Activated CD8-positive, alpha-beta memory T cell treated with anti-CD3 and anti-CD28 coated beads for 1 hour (primary cell): ENCODE measurements at places on chromosomes 2 and 18.

- DNase-seq = no peak
These were observed 27.4 kb upstream of the WIPF1 start for GRCh38 chr2:174624895-174625430.

DNA sequence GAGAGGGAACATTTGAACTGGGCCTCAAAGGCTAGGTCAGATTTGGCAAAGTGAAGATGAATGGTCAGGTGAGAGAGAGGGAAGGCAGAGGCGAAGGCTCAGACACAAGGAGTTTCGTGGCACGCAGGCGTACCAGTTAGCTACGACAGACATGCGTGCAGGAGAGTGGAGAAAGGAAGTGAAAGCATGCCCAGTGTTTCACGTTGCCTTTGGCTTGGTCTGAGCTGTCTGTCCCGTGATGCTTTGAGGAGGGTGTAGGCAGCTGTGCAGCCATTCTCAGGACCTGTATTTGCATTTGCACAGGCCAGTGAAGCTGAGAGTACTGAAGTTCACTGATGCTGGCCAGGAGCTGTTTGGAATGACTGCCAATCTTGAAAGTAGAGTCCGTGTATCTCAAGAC lies 69.5 kb downstream of the HNRNPLL start:
- DNase-seq = no peak

DNA sequence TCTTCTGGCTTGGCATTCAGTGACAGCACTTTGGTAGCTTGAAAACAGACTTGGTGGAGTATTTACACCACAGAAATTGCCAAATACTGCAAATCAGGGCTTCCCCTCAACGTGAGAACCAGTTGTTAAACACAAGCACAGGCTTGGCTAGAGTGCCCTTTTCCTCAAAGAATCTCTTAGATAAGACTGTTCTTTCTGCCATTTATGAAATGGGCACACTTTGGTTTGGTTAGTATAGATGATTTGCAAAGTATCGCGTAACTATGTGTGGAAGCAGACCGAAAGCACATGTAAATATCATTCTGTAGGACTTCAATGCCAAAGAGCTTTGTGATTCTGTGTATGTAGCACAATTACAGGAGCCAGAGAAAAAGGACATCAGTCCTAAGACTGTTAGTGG lies 308.2 kb downstream of the DCC start:
- no peak for DNase-seq

DNA sequence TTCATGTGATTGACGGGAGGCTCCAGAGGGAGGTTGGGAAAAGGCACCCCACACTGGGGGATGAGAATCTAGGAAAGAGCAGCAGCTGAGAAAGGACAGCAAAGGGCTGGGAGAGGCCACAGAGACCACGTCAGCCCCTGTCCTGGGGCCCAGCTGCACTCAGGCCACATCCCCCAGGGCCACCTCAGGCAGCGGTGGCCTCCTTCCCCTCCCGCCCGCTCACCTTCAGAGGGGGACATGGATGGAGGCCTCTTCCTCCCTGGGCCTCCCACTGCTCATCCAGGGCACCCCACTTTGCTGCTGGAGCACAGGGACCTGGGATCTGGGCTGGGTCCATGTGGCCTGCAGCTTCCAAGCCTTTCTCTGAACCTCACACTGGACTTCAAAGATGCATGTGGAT lies 199.8 kb upstream of the HDAC4 start:
- no peak for DNase-seq

DNA sequence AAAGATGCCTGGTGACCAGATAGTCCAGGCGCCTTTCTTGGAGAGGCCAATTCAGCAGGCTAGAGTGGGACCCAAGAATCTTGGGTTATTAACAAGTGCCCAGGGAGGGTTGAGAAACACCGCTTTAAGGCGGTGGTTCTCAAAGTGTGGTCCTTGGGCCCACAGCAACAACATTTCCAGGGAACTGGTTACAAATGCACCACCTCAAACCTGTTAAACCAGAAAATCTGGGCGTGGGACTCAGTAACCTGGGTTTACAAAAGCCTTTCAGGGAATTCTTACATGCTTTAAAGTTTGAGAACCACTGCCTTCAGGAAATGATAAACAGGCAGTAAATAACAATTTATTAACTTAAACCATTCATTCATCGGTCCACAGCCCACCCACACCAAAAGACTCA lies 92.5 kb downstream of the SP3 start:
- DNase-seq = no peak

- DNase-seq = no peak
These were observed 178.9 kb downstream of the LNPK start for GRCh38 chr2:175823002-175823706.

- no peak for DNase-seq
These were observed 3.7 kb upstream of the LRRFIP1 start for GRCh38 chr2:237623428-237624403.

GRCh38 chr2:237591141-237591881 lies 777 bp upstream of the RAB17 start:
- no peak for DNase-seq

DNA sequence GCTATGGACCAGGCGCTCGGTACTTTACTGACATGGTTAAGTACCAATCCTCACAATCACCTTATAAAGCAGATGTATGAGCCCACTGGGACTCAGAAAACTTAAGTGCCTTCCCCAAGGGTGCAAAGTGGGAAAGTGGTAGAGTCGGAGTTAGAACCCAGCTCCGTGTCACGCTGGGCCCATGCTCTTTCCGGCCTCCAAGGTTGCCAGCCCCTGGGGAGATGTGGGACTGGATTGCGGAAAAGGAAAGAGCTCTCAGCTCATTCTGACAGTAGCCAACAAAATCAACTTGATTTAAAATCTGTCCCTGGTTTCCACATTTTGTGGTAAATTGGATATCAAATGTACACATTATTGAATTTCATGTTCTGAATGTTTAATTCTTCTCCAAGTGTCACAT lies 403.8 kb downstream of the DCDC2C start:
- no peak for DNase-seq

DNA sequence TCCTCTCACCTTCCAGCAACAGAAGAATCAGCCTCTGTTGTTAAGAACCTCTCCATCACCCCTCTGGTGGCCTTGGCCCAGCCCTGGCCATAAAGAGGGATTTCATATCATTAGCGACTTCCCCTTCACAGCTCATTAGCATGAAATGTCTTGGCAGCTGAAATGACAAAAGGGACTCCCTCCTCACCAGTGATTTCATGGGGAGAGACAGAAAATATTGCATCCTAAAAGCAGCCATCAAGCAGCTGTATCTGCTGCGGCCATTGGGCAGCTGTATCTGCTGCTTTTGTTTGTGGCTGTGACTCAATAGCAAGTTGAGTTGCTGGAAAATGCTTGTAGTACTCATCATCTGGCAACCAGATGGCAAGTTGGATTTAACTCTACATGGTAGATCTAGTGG lies 105.9 kb upstream of the RMDN2 start:
- DNase-seq = no peak

DNA sequence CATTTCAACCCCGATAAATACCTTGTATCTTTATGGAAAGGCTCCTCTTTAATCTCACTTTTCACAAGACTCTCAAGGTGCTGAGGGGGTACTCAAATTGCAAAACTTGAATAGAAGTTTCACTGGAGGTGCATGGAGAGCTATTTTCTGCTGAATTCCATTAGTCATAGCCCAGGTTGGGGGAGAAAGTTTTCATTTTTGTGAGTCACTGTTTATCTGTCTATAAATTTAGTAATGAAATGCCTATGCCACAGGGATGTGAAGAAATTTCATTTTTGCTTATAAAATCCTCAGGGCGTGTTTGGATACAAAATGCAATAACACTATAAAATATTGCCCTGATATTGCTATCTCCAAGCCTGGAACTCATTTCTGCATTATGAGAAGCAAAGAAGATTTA lies 346.3 kb downstream of the LRATD1 start:
- no peak for DNase-seq

GRCh38 chr2:167504061-167504460 lies 615.8 kb downstream of the XIRP2 start:
- DNase-seq = no peak

DNA sequence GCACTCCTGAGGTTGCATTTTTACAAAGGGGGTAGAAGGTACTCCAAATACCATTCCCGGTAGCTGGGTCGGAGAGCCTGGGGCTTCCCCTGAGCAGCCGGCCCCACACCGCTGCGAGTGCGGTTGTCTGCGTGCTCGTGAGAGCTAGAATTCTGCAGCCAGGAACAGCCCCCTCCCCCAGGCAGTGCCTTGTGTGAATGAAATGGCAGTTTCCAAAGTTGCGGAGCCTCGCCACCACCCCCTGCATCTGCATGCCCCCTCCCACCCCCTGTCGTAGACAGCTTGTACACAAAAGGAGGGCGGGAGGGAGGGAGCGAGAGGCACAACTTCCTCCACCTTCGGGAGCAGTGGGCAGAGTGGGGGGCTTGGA lies 1.1 kb downstream of the MYCN start:
- DNase-seq = no peak

- DNase-seq = no peak
These were observed 74.6 kb upstream of the FOSL2 start for GRCh38 chr2:28318023-28318422.

GRCh38 chr18:3867236-3867635 lies 417.3 kb downstream of the TGIF1 start:
- no peak for DNase-seq

GRCh38 chr18:63236921-63237846 lies 82.4 kb downstream of the BCL2 start:
- DNase-seq = no peak

GRCh38 chr2:167861574-167862193 lies 385.7 kb downstream of the STK39 start:
- DNase-seq = no peak

DNA sequence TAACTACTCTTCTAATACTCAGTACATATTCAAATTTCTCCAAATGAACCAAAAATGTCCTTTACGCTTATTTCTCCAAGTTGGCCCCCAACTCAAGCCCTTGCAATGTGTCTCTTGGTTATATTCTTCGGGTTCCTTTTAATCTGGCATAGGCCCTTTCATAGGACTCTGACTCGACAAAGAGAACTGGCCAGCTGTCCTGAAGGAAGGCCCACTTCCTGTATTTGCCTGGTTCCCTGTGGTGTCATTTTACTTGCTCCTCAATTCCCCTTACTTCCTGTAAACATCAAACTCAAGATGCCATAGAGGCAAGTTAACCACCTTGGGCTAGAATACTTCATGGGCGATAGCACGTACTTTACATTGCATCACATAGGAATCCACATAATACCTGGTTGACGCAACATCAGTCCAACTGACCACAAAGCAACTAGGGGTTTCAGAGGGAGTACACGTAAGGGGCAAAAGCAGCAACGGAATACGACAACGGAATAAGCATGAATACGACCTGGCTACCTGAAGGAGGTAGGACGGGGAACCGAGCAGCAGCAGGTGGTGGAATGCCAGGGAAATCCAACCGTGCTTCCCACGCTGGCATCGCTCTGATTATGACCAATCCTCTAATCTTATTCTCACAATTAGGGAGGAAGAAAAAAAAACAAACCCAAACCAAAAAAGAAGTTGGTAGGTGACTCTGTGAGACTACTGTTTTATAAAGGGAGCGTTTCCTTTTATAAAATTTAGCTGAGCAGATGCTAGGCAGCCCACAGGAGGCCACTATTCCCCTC lies 823 bp upstream of the GORASP2 start:
- DNase-seq = no peak

DNA sequence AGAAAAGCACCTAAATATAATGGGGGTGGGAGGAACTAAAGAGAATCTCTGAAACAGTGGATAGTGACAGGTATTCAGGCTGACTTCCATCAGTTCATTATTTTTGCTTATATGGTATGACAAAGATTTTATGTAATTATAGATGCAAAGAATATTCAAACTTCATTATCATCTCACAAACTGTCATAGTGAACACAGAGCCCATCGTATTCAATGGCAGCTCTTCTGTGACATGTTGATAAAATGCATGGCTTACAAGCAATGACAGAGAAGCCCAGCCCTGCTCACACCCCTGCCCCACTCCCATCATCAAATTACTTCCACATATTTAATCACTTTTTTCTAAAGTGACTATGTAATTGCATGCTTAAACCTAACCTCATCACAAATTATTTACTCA lies 904.3 kb downstream of the LRP1B start:
- no peak for DNase-seq

DNA sequence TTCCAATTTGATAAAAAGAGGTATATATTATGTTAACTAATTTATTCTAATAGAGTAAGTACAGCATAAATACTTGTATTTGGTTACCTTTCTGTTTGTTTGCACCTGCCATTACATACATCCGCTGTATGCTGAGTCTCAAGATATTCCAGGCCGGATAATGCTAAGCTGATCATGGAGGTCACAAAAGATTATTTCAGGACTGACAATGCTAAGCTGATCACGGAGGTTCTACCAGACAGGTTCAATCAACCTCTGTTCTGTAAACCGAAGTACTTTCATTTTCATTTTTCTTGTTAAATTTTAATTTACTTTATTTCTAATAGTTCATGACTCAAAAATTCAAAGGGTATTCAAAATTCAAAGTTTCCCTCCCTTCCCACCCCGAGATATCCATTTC lies 31.1 kb downstream of the PNO1 start:
- DNase-seq = no peak

DNA sequence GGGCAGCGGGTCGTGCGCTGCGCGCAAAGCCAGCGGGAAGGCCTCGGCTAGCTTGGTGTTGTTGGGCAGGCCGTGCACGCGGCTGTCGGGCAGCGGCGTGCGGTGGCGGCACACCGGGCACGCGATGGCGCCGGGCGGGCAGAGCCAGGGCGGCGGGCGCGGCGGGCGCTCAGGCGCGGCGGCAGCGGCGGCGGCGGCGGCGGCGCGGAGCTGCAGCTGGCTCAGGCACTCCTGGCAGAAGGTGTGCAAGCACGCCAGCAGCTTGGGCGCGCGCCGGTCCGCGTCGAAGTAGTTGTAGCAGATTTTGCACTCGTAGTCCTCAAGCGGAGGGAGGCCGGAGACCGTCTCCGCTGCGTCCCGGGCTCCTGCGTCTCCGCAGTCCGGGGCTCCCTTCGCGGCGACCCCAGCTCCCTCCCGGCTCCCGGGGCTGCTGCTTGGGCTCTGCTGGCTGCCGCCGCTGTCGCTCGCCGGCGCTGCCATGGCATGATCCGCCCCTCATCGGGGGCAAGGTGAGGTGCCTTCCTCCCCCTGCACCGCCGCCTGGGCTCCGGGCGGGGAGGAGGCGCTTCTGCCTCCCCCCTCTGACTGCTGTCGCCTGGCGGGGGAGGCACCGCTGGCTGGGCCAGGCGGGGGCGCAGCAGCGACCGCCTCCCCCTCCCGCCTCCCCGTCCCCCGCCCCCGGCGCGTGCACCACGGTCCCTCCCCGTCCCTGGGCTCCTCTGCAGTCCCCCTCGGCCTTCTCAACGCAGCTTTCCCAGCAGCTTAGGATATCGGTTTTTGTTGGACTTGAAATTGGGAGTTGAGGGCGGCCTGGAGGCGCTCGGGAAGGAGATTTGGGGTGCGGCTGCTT lies 21.0 kb upstream of the PAX3 start:
- no peak for DNase-seq

DNA sequence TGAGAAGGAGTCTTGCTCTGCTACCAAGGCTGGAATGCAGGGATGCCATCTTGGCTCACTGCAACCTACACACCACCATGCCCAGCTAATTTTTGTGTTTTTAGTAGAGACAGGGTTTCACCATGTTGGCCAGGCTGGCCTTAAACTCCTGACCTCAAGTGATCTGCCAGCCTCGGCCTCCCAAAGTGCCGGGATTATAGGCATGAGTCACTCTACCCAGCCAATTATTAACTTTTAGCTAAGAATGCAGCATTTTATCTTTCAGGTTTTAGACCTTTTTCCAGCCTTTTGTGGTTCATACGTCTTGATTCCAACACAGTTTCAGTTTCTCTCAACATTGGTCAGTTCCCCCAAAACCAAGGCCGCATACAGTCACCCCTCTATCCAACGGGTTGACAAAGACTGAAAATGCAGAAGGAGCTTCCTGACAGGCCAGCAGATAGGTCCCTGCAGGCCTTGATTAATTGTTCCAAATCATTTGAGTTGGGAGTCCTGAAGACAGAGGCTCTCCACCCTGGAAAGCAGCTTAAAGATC lies 262.2 kb upstream of the KLHL29 start:
- DNase-seq = no peak
